ENCODE measurements at places on chromosomes 1 and 21.

GRCh38 chr1:206117151-206117948 is at the start of gene AVPR1B:
Gene AVPR1B, minus strand, starts transcription at chr1:206117388. Its CDS starts 498 bp downstream, at chr1:206116890.
- DNase-seq = no peak

- no peak for DNase-seq
Measured at GRCh38 chr1:70553567-70553956, 142.5 kb downstream of the CTH start.

GRCh38 chr1:110185181-110185580 is 24.9 kb upstream of the KCNC4 start:
- DNase-seq = no peak

- no peak for DNase-seq
Measured at GRCh38 chr1:109239409-109240068, 9.8 kb upstream of the CELSR2 start.

GRCh38 chr21:15491100-15491499 is 238.7 kb upstream of the USP25 start:
- no peak for DNase-seq

Measured in HS-5 (cell line).